ENCODE measurements at places on chromosomes 4 and X. TPM values are rescaled to one million over a fixed set of nuclear protein-coding genes. Genes with fewer than 3 reads are reported as not detected.

DNA sequence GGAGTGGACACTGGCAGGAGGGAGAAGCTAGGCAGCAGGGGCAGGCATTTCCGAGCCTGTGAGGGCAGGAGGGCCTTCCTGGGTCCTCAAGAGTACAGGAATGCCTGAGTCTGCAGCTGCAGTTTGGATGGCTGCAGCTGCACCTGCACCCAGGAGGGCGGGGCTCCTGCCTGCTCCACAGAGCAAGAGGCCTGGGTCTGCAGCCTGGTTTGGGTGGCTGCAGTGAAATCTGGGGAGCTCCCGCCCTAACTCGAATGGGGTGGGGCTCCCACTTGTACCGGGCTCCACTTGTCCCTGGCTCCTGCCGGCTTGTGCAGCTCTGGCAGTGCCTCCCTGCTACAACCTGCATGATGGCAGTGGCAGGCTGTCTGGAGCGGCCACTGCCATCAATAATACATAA, 436.0 kb downstream of the ARHGAP24 start:
- DNase-seq: no peak

GRCh38 chr4:15558561-15558960, 88.9 kb downstream of the CC2D2A start:
- no peak for DNase-seq

DNA sequence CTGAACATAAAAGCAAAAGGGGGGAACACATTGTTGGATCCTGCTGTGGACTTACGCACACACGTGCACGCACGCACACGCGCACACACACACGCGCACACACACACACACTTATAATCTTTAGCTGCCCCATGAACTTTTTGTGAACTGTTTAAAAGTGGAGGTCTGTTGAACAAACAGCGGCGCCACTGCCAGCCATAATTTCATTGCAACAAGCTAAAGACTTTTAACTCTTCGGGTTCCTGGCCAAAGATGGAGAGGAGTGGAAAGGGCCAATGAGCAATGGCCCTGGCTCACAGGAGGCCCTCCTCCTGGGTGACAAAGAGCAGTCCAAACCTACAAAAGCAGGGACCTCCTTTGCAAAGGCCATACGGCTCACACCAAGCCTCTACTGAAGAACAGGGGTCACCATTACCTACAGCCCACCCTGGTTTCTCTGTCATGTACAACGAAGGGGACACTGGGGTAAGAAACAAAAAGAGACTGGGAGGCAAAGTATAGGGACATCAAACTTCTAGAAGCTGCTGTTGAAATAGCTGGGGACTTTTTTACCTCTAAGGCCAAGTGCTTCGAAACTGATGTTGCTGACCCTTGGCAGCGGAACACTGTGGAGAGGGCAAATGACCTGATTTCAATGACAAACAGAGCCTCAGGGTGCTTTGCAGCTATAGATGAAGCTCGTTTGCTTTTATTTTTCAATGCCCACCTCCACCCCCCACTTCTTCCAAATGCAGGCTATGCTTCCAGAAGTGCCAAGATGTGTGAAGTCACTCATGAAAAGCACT, 16.7 kb downstream of the BCOR start:
- no peak for DNase-seq

Gene PTPN13
- 11.3 TPM for total RNA-seq

DNA sequence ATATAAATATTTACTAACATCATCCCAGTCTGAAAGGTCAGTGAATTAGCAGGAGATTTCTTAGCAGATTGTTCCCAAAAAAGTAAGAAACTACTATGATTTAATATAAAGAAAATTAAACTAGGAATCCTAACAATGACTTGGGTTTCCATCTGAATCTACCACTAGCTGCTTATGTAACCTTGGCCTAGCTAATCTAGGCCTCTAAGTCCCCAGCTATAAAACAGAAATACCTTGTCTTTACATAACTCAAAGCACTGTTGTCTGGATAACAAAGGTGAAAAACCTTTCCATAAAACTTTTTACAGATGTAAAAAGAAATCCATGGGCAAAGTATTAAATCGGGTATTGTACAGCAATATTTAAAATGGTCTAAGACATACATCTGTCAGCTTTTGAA, 3.0 kb downstream of the FBXL5 start:
- DNase-seq: no peak

Gene TMPRSS11A
- not detected for total RNA-seq

Gene PABPC5
- not detected for total RNA-seq

Measured in NCI-H460 (cell line).